ENCODE measurements at places on chromosomes 12 and 14.

- no peak for DNase-seq
Measured at GRCh38 chr14:71730471-71730870, 201.8 kb upstream of the RGS6 start.

- no peak for DNase-seq
Measured at GRCh38 chr12:121668750-121669520, 519 bp downstream of the MORN3 start.

GRCh38 chr12:111361717-111362576, 6.9 kb downstream of the PHETA1 start:
- DNase-seq: no peak

GRCh38 chr14:49865431-49865859, 12.9 kb upstream of the NEMF start:
- peak; percentile 56 for DNase-seq

DNA sequence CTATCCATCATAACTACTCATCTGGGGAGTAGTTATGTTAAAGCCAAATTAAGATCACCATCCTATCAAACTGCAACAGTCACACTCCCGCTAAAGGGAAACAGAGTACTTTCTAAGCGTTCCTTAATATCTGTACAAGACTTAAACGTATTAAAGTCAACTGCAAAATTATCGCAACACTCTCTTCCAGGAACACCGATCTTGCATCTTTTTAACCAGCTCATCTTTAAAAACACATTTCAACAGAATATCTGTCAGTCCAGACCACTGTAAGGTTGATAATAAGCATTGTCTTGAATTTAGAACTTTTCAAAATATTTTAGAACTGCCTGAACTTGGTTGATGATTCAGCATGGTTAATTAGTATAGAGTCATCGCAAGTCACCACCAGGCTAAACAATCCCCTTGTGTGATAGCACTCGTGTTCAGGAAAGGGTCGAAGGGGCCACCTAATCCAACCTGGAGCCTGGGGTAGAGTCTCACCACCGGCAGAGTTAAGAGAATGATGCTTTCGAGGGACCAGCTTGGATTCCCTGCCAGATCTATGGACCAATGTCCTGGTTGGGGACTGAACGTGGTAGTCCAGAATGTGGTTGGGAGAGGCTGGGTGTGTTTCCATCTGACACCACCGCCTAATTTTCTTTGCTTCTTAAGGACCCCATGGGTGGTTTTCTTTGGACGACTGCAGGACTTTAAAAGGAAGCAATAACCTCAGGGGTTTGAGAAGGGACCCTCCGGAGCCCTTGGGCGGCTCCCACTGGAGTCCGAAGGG, 890 bp downstream of the SPTLC2 start:
- no peak for DNase-seq

- DNase-seq: no peak
Measured at GRCh38 chr14:97350894-97351731, 553.9 kb downstream of the VRK1 start.

DNA sequence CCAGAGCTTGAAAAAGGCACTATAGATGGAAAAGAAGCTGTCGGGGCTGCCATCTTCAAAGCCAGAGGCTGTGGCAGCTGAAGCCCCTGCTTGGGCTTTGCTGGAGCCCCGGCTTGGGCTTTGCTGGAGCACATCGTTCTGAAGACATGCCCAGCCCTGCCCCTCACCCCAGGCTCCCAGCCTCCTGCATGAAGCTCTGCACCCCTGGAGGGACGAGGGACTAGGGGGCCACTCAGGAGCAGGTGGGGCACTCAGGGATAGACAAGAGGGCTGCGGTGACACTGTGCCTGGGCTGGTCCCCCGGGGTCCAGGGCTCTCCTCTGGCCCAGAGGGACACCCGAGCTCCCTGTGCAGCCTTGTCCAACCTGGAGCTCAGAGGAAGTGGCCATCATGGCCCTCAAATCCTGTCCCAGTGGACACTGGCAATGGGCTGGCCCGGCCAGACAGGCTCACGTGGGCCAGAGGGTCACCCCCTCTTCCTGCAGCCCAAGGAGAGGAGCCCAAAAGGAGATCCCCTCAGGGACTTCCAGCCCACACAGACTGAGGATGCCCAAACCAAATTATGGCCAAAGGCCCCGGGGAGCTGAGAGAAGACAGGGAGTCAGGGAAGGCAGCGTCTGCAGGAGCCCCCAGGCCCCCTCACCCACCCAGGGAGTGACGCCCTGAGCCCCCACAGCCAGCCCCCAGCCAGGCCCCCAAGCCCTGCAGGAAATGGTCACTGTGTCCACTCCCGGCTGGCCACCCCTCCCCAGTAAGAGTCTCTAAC, 23.1 kb upstream of the C14orf180 start:
- DNase-seq: no peak

GRCh38 chr12:32273063-32273522, 126.3 kb upstream of the FGD4 start:
- DNase-seq: no peak

DNA sequence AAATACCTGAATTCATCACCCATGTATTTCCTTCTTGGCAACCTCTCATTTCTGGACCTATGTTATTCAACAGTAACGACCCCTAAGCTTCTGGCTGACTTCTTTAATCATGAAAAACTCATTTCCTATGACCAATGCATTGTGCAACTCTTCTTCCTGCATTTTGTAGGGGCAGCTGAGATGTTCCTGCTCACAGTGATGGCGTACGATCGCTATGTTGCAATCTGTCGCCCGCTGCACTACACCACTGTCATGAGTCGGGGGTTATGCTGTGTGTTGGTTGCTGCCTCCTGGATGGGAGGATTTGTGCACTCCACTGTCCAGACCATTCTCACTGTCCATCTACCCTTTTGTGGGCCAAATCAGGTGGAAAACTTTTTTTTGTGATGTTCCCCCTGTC, 356 bp downstream of the OR4Q2 start:
- no peak for DNase-seq

DNA sequence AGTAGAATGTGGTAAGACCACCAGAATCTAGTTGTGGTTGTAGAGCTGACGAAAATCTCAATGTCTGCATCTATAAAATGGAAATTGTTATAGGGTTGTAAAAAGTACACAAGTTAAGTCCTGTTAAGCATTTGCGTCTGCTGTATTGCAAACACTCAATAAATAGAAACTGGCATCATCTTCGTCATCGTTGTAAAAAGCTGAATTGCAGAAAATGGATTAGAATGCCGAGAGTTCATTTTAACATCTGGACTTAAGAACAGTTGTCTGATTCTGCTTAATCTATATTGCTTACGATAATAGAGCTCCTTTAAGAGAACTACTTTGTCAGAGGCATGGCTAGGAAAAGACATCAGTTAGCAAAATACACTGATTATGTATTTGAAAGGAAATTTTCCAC, 33.2 kb downstream of the KCNMB4 start:
- no peak for DNase-seq

- DNase-seq: no peak
Measured at GRCh38 chr12:123761841-123762714, at the start of gene DNAH10. Gene DNAH10 (plus strand): TSS chr12:123762301. CDS start chr12:123762337, 36 bp downstream.

DNA sequence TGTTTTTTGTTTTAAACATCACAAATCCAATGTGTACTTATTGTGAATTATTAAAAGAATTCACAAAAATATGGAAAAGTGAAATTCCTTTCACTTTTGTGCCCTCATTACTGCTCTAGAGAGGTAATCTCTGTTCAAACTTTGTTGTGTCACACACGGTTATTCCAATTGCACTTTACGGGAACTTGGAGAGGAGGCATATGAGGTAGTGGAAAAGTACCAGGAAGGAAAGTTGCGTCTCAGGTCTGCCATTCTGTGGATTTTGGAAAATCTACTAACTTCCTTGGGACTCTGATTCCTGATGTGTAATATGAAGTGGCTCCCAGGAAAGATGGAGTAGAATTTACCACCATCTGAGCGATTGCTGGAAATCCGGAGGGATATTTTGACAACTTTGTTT, 90.9 kb upstream of the DCN start:
- DNase-seq: no peak

DNA sequence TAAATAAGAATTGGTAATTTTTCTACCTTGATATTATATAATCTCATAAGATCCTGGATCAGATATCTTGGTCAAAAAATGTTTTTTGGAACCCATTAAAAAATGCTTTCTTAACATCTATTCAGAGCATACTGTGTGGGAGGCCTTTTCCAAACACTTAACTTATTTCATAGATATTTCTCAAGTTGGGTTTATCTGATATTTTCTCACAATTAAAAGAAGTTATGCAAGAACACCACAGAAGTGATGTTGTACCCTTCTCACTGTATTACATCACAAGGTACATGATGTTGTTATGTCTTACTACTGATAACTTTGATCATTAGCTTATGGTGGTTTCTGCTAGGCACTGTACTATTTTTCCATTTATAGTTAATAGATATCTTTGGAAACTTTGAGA, 23.4 kb upstream of the PRPF39 start:
- no peak for DNase-seq

GRCh38 chr12:109621901-109622364, 48.3 kb downstream of the MVK start:
- DNase-seq: no peak

DNA sequence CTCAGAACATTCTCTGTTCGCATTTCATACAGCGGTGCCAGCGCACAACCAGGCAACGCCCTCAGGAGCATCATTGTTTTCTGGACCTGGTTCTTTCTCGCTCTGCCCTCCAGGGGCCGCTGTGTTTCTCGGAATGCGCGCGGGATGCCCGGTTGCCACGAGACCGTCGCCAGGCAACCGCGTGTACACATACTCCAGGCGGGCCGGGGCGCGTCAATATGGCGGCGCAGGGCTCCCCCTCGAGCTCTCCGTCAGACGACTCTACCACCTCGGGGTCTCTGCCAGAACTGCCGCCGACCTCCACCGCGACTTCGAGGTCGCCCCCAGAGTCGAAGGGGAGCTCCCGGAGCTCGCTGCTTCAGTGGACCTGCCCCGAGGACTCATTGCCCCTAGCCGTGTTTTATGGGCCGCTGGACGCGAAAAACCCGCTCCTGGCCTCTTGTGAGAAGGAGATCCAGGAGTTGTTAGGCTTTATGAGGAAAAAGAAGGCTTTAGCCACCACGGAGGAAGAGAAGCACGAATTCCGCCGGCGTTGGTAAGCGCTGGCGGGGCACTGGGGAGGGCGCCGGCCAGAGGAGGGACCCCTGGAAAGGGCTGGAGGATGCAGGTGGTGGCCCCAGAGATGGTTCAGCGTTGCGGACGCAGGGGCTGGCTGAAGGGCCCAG, at the start of gene CFAP54:
TSS of gene CFAP54 (plus strand) at position 186 of the 665 bp plus-strand sequence. CDS start at position 219, 33 bp downstream.
- DNase-seq: peak; percentile 87

GRCh38 chr14:69968681-69969080, 89.5 kb downstream of the SMOC1 start:
- DNase-seq: no peak

GRCh38 chr14:37021390-37021789, 151.0 kb downstream of the SLC25A21 start:
- no peak for DNase-seq

GRCh38 chr12:109764776-109765445, 51.3 kb downstream of the FAM222A start:
- no peak for DNase-seq

DNA sequence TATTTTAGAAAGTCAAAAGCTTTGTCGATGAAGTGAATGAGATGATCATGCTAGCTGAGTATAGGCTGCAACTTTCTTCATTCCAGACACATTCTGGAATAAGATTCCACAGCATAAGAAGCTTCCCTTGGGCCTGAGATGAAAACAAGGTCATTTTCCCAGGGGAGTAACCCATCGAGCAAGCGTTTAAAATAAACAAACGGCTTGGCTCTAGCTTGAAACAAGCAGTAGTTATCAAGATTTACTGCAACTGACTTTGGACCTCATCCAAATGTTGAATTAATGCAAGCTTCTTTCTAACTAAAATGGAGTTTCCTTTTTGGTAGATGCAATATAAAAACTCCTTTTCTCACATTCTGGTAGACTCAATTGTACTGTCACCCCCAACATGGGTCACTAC, 23.0 kb downstream of the KCNJ8 start:
- no peak for DNase-seq

GRCh38 chr12:41605545-41606305, 417.6 kb downstream of the PDZRN4 start:
- DNase-seq: no peak

- no peak for DNase-seq
Measured at GRCh38 chr14:89849931-89850330, 104.6 kb downstream of the EFCAB11 start.

- DNase-seq: no peak
Measured at GRCh38 chr12:67070604-67071003, 198.6 kb upstream of the CAND1 start.

DNA sequence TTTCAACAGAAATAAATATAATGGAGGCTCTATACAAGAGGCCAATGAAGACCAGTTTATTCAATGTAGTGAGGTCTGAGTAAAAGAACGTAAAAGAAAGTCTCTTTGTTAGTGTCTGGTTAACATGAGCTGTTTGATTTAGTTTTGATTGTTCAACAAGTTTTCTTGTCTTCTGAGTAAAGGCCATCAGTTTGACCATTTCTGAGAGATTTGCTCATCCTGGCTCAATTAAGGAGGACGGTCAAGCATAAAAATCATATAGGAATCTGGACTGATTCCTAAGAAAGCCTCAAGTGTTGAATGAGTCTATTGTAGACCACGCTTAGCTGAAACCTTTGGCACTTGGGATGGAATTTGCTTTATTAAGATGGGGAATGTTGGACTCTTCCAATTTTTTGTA, 32.5 kb upstream of the FGF23 start:
- no peak for DNase-seq

DNA sequence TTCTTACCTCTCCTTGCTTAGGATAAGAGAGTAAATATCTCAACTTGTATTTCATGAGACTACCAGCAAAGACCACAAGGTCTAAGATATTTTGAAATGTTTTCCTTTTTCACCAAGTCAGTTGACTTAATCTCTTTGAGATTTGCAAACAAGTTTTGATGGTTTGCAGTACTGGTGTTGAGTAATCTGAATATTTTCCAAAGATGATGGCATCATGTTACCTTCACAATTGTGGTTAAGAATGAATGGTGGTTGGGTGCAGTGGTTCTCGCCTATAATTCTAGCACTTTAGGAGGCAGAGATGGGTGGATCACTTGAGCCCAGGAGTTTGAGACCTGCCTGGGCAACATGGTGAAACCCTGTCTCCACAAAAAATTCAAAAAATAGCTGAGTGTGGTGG, 225.7 kb downstream of the TMTC2 start:
- DNase-seq: no peak

DNA sequence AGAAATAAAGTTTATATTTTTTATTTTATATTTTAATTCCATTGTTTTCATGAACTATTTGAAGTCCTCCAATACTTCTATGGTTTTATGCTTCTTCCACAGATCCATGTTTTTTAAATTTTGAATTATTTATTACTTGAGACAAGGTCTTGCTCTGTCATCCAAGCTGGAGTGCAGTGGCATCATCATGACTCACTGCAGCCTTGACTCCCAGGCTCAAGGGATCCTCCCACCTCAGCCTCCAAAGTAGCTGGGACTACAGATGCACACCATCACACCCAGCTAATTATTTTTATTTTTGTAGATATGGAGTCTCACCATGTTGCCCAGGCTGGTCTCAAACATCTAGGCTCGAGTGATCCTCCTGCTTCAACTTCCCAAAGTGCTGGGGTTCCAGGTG, 28.8 kb upstream of the DLGAP5 start:
- DNase-seq: no peak
